Activated CD8-positive, alpha-beta memory T cell treated with anti-CD3 and anti-CD28 coated beads for 48 hours (primary cell): ENCODE measurements at places on chromosomes 7 and 10.

DNA sequence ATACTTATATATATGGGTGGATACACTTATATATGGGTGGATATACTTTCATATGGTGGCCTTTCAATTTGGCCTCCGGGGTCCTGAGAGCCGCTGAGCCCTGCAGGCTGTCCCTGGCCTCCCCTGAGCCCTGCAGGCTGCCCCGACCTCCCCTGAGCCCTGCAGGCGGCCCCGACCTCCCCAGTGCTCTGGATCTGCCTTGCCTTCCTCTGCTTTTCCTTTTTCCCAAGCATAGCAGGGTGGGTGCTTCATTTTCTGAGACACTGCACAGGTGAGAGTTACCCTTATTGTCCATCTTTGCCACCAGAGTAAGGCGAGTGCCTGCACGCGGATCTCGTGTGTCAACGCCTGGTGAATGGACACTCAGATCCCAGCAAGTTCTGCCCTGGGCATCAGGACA lies 106.6 kb downstream of the VIPR2 start:
- DNase-seq, result no peak

- DNase-seq, result no peak
Measured at GRCh38 chr10:21511946-21512572, 13.4 kb downstream of the SKIDA1 start.

DNA sequence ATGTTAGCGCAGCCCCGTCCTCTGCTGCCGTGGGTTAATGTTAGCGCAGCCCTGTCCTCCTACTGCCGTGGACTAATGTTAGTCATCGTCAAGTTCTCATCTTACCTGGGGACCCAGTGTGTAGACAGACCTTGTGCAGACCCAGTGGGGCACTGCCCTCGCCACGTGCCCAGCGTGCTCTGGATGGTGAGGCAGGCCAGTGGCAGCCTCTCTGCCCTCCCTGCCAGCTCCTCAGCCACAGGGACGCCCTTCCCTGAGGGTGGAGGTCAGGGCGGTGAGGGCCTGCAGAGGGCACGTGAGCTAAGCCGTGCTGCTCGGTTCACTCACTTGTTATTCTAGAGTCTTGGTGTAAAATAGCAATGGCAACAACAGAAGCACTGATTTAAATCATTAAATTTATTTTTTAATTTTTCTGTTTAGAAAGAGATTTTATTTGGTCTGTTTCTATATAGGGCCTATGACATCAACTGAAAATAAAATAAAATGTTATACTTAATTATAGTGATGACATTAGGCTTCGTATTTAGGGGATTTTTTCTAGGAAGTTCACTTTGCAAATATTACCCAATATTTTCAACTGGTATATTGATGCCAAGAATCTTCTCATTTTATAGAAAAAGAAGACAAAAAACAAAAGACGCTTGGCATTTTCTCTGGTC lies 48.4 kb downstream of the NKX6-2 start:
- DNase-seq, result no peak

GRCh38 chr10:74799721-74800221 lies 26.6 kb upstream of the KAT6B start:
- no peak for DNase-seq

GRCh38 chr10:49226594-49226993 lies 38.4 kb upstream of the TMEM273 start:
- no peak for DNase-seq
